KG1 (cell line): ENCODE measurements at places on chromosomes 16 and 17.

- no peak for DNase-seq
Observed at GRCh38 chr17:73278465-73279453, 17.1 kb upstream of the CPSF4L start.

- DNase-seq, result no peak
Observed at GRCh38 chr17:6159541-6160231, 89.5 kb downstream of the WSCD1 start.

DNA sequence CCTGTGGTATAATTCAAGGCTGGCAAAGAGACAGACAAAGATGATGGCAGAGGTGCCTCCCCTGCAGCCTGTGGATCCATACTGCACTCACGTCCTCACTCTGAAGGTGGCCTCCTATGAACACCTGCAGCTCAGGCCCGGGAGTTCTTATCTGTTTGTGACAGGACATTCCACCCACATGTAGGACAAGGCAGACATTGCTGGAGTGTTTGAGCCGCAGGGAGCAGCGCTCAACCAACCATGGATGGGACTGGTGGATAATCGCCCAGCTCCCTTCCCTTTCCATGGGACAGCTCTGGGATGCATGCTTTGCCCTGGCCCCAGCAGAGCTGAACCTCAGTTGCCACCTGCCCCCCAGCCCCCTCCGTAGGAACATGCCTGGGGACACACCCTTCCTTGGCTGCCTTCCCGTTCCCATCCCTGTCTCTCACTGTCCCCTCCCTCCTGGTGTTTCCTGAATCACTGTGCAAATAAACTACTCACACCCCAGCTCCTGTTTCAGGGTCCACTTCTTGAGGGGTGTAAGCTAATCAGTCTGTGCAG, 22.2 kb downstream of the ITPRIPL2 start:
- no peak for DNase-seq

GRCh38 chr17:38602453-38602852, 3.3 kb downstream of the SRCIN1 start:
- no peak for DNase-seq
